Fibroblast of skin of left biceps (primary cell): ENCODE measurements at places on chromosomes 3 and 15.

GRCh38 chr15:80679804-80680175 is 15.3 kb upstream of the ABHD17C start:
- DNase-seq = no peak

- DNase-seq = no peak
These were observed 25.8 kb downstream of the TMEM45A start for GRCh38 chr3:100518244-100518643.

GRCh38 chr3:127197300-127198189 is 4.6 kb downstream of the PRR23E start:
- DNase-seq = no peak

GRCh38 chr3:58256061-58256460 is 18.5 kb downstream of the ABHD6 start:
- no peak for DNase-seq

DNA sequence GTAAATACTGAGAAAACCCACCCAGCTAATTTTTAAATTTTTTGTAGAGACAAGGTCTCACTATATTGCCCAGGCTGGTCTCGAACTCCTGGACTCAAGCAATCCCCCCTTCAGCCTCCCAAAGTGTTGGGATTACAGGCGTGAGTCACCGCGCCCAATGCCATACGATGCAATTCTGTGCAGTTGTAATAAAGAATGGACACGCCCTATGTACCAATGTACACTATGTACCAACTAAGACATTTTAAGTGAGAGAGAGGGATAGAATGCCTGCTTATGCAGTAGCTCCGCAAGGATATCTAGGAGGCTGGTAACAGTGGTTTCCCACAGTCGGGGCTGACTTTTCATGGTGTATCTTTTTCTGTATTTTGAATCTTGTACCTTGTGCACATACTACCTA is 14.6 kb downstream of the ZNF710 start:
- no peak for DNase-seq

GRCh38 chr3:79113876-79114275 is 653.9 kb downstream of the ROBO1 start:
- DNase-seq = no peak

GRCh38 chr3:146781606-146782005 is 176.5 kb upstream of the PLSCR5 start:
- DNase-seq = no peak

- no peak for DNase-seq
These were observed 251.4 kb upstream of the TGFBR2 start for GRCh38 chr3:30354972-30355371.

DNA sequence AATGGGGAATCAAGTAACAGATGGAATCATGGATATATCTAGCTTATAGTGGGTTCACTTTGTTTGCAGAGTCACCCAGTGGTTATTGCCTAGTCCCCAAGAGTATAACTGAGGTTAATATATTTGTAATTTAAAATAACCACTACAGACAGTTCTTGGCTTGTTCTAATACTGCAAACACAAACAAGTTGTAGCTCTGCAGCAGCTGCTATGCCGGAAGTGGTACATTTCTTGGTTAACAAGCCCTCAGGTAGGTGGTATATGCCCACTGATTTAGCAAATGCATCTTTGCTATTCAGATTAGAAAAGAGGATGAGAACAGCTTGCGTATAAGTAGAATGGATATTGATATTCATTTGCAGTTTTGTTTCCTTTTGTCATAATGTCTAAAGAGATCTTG is 984.2 kb downstream of the SQOR start:
- DNase-seq = no peak

DNA sequence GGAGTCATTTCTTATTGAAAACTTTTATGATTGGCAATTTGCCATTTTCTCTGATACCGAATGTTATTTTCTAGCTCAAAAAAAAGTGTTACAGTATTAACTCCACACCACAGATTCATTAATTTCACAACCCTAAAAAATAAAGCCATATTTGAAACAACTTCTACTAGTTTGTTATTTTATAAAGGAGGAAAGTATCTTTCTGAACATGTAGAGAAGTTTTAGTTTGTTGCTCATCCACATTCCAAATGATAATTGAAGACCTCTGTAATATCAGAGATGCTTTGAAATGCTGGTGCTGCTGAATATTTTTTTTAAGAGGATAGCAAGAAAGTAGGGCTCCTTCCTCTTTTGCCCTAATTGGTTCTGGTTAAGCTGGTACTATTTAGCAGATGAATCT is 1.9 kb downstream of the VGLL3 start:
- DNase-seq = no peak
